ENCODE measurements at places on chromosomes 16 and 17.

DNA sequence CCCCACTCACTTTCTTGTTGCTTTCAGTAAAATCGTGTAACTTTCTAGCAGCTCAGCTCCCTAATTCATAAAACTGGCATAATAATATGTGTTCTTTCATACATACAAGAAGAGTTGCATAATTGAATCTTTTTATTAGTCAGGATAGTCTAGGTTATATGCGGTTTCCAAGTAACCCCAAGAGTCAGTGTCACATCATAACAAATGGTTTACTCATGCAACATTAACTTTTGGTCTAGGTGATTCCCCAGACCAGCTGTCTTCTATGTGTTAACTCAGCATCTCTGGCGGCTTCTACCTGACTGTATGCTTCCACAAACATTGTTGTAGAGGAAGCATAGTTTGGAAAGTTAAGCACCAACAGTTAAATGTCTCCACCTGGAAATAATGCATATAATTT lies 1000.4 kb downstream of the CDH11 start:
- DNase-seq = no peak

GRCh38 chr16:27677263-27677662 lies 127.3 kb downstream of the KATNIP start:
- DNase-seq = no peak

- no peak for DNase-seq
Observed at GRCh38 chr16:86508028-86508946, 2.0 kb upstream of the FOXF1 start.

DNA sequence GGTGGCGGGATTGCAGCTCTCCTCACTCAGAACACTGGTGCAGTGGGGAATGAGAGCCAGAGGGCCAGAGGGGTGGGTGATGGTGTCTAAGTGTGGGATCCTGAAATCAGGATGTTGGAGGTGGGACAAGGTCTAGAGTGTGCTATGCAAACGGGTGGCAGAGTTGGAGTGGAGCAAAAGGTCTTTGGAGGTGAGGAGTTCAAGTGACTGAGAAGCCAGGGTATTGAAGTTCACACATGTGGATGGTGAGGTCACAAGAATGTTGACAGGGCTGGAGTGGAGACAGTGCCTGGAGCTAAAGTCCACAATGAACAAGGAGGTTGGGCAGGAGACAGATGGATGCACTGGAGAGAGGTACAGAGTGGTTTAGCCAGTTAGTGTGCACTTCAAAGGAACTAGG lies 38.3 kb upstream of the MAP3K14 start:
- no peak for DNase-seq

- DNase-seq = no peak
Observed at GRCh38 chr17:80107231-80108021, 6.0 kb downstream of the GAA start.

DNA sequence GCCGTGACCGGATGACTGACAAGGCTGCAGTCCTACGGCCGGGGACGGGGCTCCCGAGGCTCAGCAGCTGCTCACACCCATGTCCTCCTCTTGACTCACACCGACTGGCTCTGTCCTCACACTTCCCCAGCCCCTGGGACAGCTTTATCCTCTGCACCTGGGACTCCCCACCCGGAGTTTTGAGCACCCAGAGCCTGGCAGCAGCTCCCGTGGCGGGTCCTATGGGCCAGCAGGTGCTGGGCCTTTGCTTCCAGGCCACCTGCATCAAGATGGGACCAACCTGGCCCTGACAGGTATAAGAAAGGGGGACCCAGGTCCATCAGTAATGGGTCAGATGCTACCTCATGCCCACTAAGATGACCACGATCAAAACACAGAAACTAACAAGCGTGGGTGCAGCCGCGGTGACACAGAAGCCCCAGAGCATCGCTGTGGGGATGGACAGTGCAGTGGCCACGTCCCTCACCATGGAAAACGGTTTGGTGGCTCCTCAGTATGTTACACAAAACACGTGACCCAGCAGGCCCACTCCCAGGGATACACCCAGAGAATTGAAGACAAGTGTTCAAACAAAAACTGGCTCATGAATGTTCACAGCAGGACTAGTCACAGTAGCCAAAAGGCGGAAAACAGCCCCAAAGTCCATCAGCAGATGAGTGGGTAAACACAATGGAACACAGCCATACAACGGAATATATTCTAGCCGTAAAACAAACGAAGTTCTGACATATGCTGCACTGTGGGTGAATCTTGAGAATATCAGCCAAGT lies 3.3 kb upstream of the NOTUM start:
- no peak for DNase-seq

- no peak for DNase-seq
Observed at GRCh38 chr16:73126525-73126853, 78.6 kb upstream of the ZFHX3 start.

DNA sequence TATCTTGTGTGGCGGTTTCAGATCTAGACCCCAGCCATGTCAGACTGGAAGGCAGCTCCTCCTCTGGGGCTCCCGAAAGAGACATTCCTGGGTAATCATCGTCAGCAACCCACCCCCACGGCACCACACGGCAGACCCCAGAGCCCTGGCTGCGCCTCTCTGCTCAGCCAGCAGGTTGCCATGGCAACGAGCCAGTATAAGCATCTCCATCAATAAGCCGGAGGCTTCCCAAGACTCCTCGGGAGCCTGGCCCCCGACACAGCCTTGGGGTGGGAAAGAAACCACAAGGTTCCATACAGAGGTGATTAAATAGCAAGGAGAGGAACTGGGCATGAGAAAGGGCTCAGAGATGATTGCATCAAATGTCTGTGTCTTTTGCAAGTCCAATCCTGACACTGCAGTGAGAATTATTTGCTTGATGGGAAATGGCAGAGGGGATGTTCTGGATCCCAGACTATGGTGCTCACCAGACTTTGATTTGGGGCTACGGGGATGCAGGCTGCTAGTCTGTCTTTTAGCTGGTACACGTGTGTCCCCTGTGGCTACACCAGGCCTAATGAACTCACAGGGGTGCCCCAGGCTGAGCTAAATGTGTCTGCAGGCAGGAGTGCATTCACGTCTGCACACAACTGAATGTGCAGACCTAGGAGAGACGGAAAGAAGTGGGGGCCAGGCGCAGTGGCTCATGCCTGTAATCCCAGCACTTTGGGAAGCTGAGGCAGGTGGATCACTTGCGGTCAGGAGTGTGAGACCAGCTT lies 320.5 kb upstream of the TNRC6C start:
- DNase-seq = no peak

GRCh38 chr16:48603647-48604376 lies 6.2 kb downstream of the N4BP1 start:
- no peak for DNase-seq

- DNase-seq = peak; percentile 84
Observed at GRCh38 chr16:2692251-2692947, 10.1 kb downstream of the KCTD5 start.

GRCh38 chr16:68660359-68660795 lies 15.3 kb downstream of the CDH3 start:
- no peak for DNase-seq

DNA sequence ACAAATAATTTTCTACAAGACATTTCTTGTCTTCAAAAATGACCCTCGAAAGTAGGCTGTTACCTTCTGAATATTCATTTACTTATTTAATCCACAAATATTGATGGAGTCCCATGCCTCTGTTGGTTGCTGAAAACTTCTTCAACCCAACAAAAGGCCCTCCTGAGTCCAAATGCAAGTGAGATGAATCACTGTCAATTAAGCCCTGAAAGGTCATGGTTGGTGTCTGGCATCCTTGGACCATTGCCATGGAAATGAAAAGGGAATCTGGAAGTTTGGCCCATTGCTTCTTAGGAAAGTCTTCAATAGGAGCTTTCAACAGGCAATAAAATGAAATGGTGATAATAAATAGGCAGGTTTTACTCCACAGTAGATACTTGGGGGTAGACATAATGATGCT lies 364.7 kb upstream of the DYNLRB2 start:
- DNase-seq = no peak

All from tongue (tissue), 3 donors.